ENCODE measurements at places on chromosomes 5 and 9.

DNA sequence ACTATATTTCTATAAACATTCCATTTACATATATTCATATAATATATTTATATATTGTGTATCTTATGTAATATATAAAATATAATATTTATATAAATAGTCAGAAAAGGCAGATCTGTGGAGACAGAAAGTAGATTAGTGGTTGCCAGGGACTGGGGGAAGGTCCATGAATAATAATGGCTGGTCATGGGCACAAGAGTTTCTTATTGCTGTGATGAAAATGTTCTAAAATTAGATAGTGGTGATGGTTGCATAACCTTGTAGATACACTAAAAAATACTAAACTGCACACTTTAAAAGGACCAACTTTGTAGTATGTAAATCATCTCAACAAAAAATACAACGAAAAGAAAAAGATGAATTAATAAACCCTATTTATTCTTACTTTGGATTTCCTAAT is 47.3 kb downstream of the NUP155 start:
- DNase-seq: no peak

- DNase-seq: no peak
These were observed 994.7 kb downstream of the CDH12 start for GRCh38 chr5:21858441-21858840.

- DNase-seq: no peak
These were observed 828.1 kb upstream of the ZNF608 start for GRCh38 chr5:125574491-125575044.

DNA sequence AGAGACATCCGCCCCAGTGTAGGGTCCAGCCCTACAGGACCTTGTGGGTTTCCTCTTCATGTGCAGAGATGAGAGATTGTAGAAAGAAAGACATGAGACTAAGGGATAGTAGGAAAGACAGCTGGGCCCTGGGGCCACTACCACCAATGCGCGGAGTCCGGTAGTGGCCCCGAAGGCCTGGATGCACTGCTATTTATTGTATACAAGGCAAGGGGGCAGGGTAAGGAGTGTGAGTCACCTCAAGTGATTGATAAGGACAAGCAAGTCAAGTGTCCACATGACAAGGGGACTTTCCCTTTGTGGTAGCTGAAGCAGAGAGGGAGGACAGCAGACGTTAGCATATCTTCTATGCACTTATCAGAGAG is 6.2 kb upstream of the TMEM141 start:
- DNase-seq: peak; percentile 49

- no peak for DNase-seq
These were observed 35.6 kb downstream of the ERGIC1 start for GRCh38 chr5:172869691-172870090.
